ENCODE measurements at places on chromosomes 4 and X.

GRCh38 chr4:173153445-173153844, 15.2 kb upstream of the GALNT7 start:
- DNase-seq, result no peak

- DNase-seq, result no peak
Observed at GRCh38 chr4:53645108-53645507, 53.8 kb upstream of the LNX1 start.

- DNase-seq, result no peak
Observed at GRCh38 chr4:75698162-75698962, 25.2 kb upstream of the G3BP2 start.

GRCh38 chrX:153371256-153371655, 29.9 kb downstream of the PNMA6E start:
- DNase-seq, result no peak

- DNase-seq, result no peak
Observed at GRCh38 chr4:107978716-107979451, 10.8 kb upstream of the HADH start.

DNA sequence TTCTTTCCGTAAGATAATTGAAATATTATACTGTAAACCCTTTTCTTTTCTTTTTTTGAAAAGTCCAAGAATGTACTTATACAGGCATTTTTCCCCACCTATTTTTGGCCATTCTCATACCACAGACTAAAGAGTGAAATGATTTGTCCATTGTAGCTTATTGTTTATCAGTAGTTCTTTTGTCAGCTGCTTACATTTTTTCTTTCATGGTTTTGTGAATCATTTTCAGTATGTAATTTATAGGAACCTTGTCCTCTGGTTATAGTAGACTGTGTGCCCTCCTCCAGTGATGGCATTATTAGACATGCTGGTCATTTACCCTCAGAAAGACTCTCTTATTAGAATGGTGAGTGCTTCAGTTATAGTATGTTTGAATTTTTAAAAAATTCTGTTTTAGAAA, 56.7 kb downstream of the CCKAR start:
- DNase-seq, result no peak

DNA sequence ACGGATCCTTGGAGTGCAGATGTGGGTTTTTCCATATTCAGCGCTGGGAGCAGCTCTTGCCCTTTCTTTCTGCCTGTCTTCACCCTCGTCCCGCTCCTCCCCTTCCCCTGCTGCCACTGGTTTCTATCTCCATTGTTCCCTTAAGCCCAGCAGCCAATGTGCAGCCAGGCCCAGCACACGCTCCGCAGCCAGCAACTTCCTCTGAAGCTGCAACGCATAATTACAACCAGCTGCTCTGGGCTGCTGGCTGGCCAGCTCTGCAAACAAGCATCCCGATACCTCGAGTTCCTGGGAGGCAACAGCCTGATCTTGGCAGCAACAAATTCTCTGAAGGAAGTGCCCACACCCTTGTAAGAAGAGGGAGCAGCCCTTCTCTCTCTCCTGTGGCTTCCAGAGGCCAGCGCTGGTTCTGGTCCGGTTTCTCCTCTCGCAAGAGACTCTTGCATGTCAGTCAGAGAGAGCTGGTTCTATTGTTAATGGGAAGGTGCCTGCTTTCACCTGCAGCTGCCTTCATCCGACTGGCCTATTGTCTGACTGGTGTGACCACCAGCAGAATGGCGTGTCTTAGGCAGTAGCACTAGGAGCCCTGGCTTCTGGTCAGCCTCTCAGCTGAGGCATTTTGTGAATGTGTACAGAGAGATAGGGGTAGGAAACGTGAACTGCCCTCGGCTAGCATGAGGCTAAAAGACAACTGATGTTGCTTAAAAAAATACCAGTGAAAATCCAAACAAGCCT, 83.8 kb upstream of the MAML3 start:
- no peak for DNase-seq

DNA sequence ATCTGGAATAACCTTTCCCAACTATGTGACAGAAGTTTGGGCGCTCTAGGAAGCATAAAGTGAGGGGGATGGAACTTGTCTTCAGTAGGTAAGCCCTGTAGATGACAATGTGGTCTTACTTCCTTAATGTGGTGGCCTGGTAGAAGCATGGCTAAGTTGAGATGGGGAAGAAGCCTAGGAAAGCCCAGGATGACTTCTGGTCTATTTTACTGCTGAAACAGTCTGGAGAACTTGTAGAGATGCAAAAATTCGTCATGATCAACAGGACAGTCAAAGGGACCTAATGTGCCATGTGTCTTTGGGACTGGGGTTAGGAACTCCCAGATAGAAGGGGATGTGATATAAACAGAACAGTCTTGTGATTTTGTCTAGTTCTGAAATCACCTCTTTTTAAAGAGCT, 40.8 kb downstream of the CCNG2 start:
- no peak for DNase-seq

DNA sequence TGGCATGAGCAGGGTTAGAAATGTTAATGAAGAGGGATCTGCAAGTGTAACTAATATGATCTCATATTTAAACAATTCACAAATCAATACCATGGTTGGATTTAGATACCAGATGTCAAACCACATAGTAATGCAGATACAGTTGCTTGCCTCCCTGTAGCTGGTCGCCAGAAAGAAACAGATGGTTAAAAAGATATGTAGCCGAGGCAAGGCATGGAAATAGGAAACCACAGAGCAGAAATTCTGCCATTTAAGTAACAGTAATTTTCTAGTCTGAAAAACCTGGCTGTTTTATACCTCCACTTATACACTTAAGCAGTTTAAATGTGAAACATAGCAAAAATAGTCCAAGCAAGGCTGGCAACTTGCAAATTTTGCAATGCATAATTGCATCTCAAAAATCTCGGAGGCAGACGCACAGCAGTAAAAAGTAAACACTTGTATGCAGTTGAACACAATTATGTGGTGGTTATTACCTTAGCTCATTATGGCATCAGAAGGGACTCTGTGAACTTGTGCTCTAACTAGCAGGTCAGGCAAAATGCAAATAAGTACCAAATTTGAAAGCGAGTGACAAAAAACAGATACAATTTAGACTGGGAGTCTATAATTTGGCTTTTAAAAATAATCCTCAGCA, 126.8 kb downstream of the NAA11 start:
- DNase-seq, result no peak

GRCh38 chrX:15675490-15675921, 10.9 kb upstream of the CLTRN start:
- peak; percentile 83 for DNase-seq

GRCh38 chrX:149908727-149909126, 20.6 kb upstream of the HSFX4 start:
- DNase-seq, result no peak

GRCh38 chrX:37047776-37048175, 39.6 kb downstream of the FAM47C start:
- no peak for DNase-seq

DNA sequence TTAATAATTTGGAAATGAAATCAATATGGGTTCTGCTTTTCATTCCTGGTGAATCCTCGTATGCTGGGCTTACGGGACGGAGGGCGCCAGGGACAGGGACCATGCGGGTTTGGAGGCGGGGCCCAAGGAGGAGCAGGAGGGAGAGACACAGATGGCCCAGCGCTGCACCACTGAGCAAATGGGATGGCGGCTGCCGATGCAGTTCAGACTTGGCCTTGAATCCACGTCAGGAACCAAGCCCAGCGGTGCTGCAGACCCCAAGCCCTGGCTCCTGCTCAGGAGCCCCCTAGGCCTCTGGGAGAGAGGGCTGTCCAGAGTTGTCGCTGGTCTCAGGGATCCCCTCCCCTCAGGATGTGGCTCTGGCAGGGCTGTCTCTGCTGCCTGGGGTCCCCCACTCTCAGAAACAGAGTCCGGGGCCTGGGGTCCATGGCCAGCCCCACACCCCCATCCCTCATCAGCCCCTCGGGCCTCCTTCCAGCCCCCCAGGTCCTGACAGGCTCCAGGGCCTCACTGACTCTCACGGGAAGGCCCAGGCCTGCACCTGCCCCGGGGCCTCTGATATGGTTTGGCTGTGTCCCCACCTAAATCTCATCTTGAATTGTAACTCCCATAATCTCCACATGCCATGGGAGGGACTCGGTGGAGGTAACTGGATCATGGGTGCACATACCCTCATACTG, 75.2 kb downstream of the FAM53A start:
- no peak for DNase-seq

DNA sequence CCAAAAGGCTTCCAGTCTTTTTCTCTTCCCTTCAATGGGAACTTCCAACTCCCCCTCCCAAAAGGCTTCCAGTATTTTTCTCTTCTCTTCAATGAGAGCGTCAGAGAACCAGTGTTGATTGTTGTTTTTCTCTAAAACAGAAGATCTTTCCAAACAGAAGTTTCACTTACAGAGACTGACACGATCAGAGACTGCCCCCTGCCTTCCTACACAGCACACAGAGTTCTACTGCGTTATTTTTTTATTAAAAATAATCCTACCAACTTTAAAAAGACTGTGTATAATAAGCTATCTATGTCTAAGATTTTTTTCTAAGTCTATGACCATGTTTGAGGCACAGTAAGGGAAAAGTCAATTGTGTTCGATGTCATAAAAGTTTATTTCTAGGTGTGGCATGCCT, 3.5 kb upstream of the HTR2C start:
- DNase-seq, result no peak

GRCh38 chrX:12929701-12930100, 23.3 kb downstream of the TLR8 start:
- no peak for DNase-seq

GRCh38 chr4:183438458-183439113, 5.8 kb upstream of the CDKN2AIP start:
- DNase-seq, result no peak

DNA sequence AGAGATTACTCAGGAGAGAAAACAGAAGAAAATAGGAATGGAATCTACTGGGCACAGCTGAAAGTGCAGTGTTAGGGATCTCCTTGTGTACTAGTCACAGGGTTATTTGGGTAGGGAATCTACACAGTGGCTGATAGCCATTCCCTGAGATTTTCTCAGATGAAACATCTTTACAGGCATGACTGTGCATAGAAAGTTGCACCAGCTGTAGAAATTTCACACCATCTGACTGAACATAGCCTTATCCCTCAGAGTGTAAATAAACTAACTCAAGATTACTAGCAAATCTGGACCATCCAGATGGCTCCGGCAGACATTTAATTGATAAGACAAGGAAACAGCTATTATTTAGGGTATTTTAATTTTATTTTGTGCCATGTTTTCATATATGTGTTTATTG, 2053.5 kb upstream of the TENM3 start:
- DNase-seq, result no peak

GRCh38 chr4:186192066-186192612, 772 bp downstream of the CYP4V2 start:
- peak; percentile 9 for DNase-seq

DNA sequence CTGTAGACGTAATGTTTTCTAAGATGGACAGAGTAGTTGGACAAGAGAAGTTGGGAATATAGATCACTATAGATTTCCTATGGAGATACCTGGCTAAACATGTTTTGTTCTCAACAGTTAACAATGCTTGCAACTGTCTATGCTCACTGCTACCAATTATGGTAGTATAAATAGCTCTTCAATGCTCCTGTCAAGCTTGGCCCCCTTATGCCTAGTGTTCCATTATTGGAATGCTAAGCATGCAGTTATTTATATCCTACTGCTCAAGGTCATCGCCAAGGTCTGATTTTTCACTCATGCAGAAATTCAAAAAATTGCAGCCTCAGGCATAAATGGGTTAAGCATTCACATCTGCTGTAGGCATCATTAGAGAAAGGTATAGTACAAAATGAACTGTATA, 519.0 kb downstream of the IL15 start:
- DNase-seq, result no peak

GRCh38 chr4:140876615-140877364, 120.6 kb upstream of the TBC1D9 start:
- DNase-seq, result no peak

DNA sequence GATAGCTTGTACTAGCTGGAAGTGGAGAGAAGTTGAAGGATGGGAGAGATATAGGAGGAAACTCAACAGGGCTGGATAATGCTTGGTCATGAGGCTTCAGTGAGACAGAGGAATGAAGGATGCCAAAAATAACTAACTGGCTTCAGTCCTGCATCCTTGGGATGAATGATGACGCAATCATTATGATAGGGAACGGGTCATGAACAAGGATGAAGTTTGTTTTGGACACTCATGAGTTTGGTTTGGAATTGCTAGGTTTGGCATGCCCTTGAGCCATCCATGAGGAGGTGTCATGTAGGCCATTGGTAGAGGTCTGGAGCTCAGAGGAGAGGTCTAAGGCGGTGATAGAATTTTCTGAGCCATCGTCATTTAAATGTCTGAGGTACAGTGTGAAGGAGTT, 160.0 kb upstream of the NHS start:
- no peak for DNase-seq

DNA sequence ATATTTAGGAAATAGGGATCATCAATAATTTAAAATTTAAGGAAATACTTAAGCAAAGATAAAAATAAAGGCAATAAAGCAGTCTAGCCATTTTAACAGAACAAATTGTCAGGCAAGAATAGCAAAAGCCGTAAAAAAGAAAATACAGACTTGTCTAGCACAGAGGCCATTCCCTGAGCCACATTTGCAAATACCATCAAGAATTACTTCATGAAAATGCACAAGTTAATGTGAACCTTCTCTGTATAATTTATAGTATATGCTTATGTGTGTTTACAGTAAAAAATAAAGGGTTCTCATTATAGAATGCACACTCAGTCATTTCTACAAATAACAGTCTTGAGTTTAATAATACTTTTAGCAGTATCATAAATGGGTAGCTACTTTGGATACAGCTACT, 505.9 kb upstream of the CPEB2 start:
- no peak for DNase-seq

DNA sequence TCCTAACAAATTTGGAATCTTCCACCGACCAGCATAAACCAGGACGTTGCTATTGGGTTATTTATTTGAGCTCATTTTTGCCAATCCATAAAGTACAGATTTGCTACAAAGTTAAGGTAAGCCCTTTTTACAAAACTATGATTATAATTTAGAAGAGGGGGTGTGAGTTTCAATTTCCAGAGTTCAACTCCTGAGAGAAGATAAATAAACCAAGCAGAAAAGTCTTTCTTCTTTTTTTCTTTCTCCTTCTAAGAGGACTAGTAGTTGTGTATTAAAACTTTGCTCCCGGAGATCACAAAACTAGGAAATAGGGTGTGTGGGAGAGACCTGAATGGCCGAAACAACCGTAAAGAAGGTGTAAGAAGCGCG, 2.6 kb downstream of the PITX2 start:
- no peak for DNase-seq

DNA sequence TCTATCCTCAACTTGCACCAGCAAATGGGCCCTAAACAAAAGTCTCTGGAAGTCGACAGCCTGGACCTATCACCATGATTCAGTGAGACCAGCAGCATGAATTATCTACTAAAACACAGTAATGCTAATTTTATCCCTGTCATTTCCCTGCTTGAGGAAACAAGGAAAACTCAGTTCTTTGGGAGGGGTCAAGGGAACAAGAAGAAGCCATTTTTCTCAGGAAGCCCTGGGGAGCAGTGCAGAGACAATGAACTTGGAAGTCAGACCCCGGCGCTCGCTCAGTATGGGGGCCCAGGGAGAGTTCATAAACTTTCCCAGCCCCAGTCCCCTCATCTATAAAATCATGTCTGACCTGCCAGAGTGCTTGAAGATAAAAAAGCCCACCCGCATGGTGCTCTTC, 50.4 kb downstream of the DCTD start:
- no peak for DNase-seq

GRCh38 chr4:52651996-52652672, 7.0 kb downstream of the USP46 start:
- DNase-seq, result no peak

- DNase-seq, result peak; percentile 14
Observed at GRCh38 chrX:68503836-68504636, 5.2 kb downstream of the YIPF6 start.
